Esophagus mucosa (tissue), 1 donor: ENCODE measurements at places on chromosomes 5 and 9.

- no peak for ATAC-seq
These were observed 55.8 kb downstream of the FOXD1 start for GRCh38 chr5:73392775-73393174.

DNA sequence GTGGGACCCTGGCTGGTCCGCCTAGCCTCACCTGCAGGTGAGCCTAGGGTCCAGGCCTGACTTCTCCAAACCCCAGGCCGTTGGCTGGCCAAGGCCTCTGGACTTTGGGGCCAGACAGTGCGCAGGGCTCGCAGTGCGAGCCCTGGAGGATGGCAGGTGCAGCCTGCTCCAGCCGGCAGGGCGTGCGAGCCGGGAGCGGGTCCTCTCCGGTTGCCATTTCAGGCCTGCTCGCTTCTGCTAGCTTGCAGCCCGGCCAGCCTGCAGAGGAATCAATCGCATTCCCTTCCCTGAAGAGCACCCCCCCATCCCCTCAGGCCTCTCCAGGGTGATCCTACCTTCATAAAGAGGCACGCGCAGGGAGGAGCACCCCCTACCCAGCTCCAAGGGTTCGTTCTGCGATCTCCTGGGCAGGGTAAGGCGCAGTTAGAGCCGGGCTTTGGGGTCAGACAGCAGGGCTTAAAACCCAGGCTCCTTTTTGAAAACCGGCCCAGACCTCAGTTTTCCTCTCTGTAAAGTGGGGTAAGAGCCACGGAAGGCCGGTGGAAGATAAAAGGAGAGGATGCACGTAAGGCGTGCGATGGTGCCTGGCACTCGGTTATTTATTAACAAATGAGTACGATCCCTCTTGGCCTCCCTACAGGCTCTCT lies 6.2 kb downstream of the BARHL1 start:
- no peak for ATAC-seq

GRCh38 chr9:127961613-127962155 lies 19.1 kb downstream of the EEIG1 start:
- ATAC-seq = no peak

DNA sequence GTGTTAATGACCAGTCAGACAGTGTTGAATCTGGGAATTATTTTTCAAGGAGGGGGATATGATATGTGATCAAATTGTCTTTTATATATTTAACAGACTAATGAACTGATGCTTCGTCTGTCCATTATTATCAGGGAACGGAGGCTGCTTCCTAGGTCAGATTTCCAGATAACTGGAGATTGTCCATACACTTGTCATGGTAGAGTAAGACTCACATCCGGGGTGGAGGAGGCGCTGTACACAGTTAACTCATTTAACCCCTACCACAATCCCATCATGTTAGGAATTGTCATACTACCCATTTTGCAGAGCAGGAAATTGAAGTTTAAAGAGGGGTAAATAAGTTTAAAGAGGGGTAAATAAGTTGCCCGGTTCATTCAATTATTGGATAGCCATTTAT lies 55.9 kb downstream of the ARHGAP26 start:
- ATAC-seq = no peak

- ATAC-seq = peak; percentile 56
These were observed at the start of gene DOCK2 for GRCh38 chr5:169637085-169637548. TSS of gene DOCK2 (plus strand) at chr5:169637275. CDS start at chr5:169637327, 52 bp downstream.

GRCh38 chr9:134192311-134192950 lies 28.1 kb upstream of the RNU6ATAC start:
- ATAC-seq = no peak

DNA sequence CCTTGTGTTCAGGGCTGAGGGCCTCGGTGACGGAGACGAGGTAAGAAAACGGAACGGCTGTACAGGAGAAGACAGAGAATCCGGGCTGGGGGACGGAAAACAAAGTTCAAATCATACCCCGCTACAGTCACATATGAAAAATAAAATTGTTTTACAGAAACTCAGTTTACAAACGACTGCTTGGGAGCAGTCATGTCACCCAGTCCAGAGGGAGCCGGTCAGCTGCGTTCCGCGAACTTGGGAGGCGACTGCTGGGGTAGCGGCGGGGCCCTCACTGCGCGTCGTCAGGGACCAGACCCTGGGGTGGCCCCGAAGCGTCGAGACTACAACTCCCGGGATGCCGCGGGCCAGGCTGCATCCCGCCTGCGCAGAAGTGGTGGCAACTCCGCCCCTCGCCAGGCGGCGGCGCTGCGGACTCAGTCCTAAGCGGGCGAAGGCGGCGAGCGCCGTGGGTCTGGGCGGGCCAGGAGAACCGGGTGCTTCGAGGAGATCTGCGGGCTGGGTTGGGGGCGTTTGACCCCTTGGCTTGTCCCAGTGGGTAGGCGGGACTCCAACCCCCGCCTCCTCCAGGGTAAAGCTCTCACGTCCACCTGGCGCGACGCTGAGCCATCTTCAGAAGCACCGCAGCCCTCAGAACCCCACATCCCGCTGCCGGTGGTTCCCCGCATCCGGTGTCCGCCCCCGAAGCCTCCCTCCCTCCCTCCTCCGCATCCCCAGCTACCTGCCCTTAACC lies 4.0 kb downstream of the SIT1 start:
- ATAC-seq = peak; percentile 95

DNA sequence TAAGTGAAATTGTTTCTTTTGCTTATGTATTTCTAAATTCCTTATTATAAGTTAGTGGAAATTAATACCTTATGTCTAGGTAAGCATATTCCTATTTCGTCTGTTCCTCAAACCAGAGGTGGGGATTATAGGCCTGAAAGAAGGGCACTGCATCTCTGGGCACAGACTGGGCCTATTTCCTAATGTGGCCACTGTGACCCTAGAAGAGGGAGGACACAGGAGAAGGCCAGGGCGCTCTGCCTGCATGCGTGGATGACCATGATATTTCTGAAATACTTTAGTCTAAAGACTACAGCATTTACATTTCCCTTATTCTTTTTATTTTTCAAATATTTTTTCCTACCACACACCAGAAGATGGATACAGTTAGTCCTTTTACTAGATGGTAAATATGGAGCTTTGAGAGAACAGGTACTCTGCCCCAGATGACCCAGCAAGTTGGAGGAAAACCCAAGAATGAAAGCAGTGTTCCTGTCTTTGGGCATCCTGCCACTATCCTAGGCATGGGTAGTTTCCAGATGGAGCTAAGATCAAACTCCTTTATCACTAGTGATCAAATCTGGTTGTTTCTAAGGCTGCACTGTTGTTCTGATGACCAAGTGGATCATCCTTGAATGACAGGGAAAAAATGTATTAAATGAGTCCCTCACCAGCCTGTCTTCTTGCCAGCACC lies 27.8 kb downstream of the RUSC2 start:
- no peak for ATAC-seq

DNA sequence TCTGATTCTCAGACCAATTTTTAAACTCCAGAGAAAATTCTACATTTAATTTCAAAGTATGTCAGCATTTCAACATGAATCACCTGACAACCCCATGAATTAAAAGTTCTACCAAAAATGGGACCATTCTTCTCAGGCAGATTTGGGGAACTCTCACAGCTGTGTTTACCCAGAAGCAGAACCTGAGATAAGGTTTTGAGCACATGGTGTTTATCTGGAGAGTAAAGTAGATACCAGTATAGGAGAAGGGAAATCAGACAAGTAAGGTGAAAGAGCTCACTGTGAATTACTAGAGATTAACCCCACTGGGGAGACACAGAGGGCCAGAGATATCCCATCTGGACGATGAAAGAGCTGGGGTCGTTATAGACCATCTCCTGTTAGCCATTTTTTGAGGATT lies 729.1 kb downstream of the DNAH5 start:
- no peak for ATAC-seq

- ATAC-seq = no peak
These were observed 114.7 kb downstream of the ST8SIA4 start for GRCh38 chr5:100788417-100788816.

DNA sequence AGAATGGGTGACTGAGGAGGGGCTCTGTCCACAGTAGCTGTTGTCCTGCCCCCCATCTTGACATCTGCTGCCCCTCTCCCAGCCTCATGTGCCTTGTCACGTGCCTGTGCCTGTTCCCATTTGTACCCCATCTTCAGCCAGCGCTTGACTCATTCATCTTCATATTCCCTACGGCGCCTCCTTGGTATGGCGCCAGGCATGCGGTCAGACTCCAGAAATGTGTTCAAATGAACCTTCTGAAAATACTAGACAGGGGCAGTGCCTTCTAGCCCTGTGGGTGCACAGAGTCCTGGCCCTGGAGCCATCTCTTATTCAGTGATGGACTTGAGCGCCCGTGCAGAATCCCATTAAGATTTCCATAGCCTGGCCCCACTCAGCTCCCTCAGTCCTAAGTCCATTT lies 46.2 kb downstream of the CFAP77 start:
- ATAC-seq = no peak

DNA sequence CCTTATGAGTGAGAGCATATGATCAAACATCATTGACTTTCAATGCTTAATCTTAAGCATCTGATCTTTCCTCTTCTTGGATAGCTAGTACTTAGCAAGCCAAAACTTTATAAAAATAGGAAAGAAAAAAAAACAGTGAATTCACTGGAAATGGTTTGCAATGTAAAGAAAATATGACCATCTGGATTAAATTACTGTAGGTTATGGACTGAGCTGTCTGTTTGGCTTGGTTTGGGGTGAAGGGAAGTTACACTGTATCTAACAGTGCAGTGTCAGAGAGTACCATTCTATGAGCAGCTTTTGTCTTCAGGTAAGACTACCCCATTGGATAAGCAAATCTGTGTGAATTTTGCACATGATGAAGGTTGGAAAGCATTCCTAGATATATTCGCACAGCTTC lies 151.4 kb downstream of the TLE1 start:
- no peak for ATAC-seq

DNA sequence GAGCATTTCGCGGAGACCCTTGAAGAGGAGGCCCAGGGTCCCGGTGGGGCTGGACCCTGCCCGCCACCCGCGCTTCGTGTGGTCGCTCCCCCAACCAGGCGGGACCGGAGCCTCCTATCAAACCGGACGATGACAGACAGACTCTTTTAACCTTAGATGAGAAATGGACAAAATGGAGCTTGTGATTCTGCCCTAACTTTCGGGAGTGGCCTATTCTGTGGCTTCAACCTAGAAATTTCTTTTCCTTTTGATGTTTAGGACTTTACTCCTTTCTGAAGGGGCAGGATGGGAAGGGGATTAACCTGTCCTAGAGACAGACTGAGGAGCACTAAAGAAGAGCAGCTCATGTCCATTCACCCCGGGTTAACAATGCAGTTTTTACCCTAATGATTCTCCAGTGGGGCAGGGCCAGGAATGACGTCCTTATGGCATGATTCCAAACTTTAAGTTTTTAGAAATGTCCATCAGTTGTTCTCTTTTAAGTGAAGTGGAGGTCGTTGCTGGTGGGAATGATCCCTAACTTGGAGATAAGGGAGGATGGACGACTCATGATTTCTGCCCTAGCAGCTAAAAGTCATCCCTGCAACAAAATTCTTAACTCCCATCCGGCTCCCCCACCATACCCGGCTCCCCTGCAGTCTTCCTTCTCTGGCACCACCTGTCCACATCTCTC lies 1.0 kb downstream of the NIPSNAP3A start:
- peak; percentile 4 for ATAC-seq

DNA sequence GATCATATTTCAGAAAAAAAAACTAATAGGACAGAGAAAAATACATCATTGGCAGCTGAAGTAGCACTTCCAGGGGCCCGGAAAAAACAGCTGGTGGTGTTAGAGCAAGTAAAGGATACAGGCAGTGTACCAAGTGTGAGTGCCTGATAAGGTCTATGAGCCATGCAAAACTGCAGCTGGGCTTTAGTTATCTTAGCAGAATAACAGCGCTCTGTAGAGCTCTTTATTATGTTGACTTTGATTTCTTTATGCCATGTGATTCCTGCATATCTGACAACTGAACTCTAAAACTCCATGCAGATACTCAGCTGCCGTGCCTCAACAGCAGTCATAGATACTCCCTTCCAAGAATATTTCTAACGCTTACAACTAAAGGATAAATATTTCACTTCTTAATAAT lies 119.5 kb downstream of the CAAP1 start:
- ATAC-seq = no peak

GRCh38 chr9:126471084-126471624 lies 142.6 kb upstream of the LMX1B start:
- peak; percentile 35 for ATAC-seq

DNA sequence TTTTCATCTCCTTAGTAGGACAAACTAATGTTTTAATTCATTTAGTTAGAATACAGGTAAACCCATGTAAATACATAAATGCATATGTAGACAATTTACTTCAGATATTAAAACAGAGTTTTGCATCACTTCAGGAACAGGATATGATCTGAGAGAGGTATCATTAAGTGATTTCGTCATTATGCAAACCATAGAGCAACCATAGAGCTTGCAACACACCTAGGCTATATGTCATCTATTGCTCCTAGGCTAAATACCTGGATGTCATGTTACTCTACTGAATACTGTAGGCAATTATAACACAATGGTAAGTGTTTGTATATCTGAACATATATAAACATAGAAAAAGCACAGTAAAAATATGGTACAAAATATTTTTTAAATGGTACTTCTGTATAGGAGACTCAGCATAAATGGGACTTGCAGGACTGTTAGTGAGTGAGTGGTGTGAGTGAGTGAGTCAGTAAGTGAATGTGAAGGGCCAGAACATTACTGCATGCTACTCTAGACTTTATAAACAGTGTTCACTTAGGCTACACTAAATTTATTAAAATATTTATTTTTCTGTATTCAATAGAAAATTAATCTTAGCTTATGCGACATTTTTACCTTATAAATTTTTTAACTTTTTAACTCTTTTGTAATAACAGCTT lies 1377.5 kb upstream of the CDH9 start:
- no peak for ATAC-seq

GRCh38 chr5:157020511-157021222 lies 38.2 kb downstream of the HAVCR1 start:
- ATAC-seq = no peak

GRCh38 chr5:109707531-109707930 lies 17.8 kb downstream of the MAN2A1 start:
- no peak for ATAC-seq

GRCh38 chr9:5817862-5818261 lies 15.1 kb downstream of the ERMP1 start:
- ATAC-seq = no peak

DNA sequence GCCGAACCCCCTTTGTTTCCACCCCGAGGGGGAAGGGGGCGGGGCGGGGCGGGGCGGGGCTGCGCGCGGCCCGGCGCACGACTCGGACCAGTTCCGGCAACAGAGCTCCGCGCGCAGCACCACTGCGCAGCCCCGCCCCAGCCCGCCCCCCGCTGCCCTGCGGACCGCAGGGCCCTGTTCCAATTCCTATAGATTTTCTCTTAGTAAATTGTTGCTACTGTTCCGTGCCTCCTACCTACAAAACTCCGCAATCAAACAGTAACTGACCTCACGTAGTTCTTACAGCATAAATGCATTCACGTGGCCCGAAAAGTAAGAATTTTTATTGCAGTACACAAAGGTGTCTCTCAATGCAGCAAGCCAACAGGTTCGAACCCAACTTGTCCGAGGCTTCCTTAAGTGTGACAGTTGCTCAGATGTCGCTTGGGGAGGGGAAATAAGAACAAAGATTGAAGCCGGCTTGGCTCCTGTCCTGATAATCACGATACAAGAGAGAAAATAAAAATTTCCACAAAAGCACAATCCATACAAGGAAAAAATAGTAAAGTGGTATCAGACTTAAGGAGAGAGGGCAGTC lies 1.2 kb upstream of the RNF38 start:
- ATAC-seq = peak; percentile 80

- peak; percentile 59 for ATAC-seq
These were observed 63.6 kb upstream of the IL17B start for GRCh38 chr5:149442563-149443182.
